ENCODE measurements at places on chromosomes 2 and 18.

- DNase-seq = peak; percentile 86
These were observed 439.3 kb downstream of the TMX3 start for GRCh38 chr18:68275616-68276015.

GRCh38 chr2:17182399-17182798 is 335.8 kb downstream of the RAD51AP2 start:
- DNase-seq = no peak

GRCh38 chr2:29006092-29006979 is 25.2 kb downstream of the TOGARAM2 start:
- DNase-seq = peak; percentile 88

DNA sequence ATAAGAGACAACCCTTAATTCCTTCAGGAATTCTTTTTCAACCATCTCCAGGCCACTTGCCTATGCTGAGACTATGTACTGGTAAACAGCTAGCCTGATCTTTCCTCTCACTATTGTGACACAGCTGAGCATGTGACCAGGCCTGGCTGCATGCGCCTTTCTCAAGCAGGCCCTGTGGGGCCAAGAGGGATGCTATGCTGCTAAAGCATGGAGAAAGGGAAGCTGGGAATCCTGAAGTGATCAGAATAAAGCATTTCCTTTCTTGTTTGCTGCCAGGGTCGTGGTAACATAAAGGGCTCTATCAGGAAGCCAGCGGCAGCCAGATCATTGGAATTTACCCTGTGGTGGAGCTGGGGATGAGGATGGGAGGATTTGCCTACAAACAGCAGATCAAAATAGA is 29.8 kb upstream of the LCLAT1 start:
- DNase-seq = peak; percentile 42

GRCh38 chr2:120262761-120263428 is 10.2 kb downstream of the RALB start:
- DNase-seq = peak; percentile 78

- DNase-seq = no peak
These were observed 82.0 kb upstream of the PPM1B start for GRCh38 chr2:44086629-44087028.

DNA sequence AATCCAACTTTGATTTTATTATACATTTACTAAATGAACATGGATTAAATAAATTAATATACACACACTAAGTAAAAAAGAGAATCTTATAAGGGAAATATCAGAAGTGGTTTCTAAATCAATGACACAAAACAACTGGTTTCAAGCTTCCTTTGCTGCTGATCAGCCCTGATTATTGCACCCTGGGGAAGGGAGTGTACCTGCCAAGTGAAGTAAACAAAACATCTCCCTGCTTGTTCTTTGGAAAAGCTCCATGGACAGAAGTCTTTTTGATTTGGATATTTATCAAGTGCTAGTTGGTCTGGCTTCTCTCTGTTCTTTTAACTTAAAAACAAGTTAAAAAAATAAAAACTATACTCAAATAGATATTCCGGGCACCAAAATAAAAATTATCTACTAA is 190.1 kb downstream of the PDE11A start:
- DNase-seq = no peak

DNA sequence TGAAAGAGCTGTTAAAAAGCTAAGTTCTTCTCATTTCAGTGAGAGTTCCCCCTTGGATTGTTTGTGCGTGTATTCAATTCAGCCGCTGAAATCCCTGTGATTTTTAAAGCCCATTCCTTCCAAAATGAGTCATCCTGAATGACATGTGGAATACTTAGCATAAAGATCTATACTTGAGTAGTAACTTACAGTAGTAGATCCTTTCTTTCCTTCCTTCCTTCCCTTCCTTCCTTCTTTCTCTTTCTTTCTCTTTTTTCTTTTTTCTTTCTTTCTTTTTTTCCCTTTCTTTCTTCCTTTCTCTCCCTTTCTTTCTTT is 18.2 kb upstream of the SOX11 start:
- no peak for DNase-seq

GRCh38 chr2:218655751-218656150 is 3.7 kb downstream of the ZNF142 start:
- no peak for DNase-seq

DNA sequence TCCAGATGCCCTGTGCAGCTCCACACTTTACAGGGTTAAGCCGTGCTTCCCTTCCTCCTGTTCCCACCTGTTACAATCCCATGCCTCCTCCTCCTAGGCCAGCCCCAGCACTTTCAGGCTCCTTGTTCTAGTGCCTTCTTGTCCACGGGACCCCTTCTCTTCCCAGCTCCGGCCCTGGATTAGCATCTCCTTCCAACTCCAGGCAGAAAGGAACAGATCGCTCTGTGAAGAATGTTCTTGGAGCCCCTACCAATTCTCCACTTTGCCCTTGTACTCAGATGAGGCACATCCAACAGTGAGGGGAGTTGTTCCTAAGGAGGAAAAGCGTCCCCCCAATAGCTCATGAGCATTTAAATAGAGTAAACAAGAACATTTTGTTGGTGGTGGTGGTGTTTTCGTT is 72.7 kb downstream of the CABLES1 start:
- no peak for DNase-seq

DNA sequence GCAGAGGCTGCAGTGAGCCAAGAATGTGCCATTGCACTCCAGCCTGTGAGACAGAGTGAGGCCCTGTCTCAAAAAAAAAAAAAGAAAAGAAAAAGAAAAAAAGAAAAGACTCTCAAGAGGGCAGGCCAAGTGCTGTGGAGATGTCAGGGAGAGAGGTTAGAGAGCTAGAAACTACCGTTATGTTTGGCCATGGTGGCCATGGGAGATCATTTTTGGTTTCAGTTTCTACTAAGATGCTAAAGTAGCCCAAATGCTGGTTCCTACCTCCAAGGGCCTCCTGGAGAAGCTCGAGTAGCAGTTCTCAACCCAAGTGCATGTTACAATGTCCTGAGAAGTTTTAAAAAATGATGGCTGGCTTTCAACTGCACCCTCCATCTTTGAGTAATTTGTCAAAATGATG is 47.4 kb upstream of the TCF4 start:
- no peak for DNase-seq

GRCh38 chr18:39838831-39839230 is 2116.2 kb upstream of the PIK3C3 start:
- DNase-seq = no peak

DNA sequence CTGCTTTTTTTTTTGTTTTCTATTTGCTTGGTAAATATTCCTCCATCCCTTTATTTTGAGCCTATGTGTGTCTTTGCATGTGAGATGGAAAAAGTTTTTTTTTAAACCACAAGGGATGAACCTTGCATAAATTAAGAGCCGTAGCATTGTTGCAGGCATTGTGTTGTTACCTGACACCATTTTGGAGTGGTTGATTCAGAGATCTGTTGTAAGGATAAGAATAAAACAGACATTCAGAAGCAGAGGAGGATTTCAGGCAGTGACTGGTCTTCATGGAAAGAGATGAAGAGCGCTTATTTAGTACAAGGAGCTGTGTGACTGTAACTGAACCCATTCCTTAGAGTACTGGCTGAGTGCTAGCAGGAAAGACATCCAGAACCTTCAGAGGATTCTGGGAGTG is 101.2 kb downstream of the LTBP1 start:
- peak; percentile 34 for DNase-seq

DNA sequence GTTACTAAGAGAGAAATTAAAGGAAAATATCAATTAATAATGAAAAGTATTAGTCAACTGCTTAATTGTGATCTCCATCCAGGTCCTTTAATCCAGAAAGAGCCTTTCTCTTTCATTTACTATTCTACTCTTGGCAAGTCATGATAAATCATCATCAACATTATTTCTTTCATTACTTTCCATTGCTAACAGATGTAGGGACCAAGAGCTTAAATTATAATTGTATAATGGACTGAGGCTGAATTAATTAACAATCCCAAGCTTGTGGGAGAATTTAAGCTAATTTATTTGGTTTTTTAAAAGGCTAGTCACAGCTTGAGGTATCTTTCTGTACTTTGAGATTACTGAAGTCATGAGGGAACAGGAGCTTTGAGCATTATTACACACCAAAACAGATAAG is 223.9 kb downstream of the ERBB4 start:
- no peak for DNase-seq

- DNase-seq = no peak
These were observed 67.1 kb upstream of the EPAS1 start for GRCh38 chr2:46230115-46230571.

DNA sequence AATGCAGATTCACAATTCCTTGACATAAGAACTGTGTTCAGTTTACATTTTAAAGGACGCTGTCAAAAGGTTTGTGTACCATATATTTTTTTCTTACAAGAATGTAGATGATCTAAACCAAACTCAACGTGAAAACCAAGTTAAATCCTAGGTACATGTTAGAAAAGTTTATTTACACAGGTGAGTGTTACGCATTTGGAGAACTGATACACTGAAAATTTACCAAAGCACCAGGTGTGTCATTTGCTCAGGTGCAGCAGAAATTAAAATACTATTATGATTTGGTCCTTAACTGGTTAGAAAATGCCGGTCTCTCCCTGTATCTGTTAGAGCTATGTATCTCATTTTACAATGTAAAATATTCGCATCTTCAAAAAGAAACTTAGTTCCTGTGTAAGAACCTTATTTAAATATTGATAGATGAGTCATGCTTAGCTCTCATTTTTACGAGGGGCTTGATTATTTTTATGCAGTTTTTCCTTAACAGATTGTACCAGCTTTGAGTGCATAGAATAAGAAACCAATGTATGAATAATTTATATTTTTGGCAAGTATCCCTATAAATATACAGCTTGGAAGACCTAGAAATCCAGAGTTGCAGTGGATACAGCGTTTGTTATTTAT is 25.1 kb downstream of the MFF start:
- no peak for DNase-seq

DNA sequence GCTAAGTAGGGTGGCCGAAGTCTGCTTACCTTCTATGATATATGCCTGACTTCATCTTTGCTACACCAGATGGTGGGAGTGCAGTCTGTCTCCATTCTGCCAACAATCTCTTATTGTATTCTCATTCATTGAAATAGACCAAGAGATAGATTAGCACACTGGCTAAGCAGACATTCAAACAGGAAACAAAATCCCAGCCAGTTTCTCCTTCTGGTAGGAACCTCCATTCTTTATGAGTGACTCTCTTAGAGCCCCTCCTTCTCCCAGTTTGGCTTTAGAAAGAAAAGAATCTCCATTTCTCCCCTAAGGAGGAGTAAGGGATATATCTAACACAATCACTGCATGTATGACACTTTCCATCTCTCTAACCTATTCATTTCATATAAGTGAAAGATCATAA is 118.9 kb upstream of the COL5A2 start:
- DNase-seq = peak; percentile 8

DNA sequence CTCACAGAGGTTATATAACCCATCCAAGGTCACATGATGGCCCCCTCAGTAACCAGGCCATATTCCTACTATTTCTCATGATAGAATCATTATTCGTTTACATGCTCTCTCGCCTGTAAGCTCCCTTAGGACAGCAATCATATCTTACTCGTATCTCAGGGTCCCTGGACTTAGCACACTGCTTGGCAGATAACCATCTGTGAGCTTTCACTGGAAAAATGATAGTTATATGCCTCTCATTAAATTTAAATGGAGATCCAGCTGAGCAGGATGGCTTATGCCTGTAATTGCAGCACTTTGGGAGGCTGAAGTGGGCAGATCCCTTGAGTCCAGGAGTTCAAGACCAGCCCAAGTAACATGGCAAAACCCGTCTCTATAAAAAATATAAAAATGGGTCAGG is 21.9 kb downstream of the KIF3C start:
- no peak for DNase-seq

GRCh38 chr2:44745922-44746766 is 195.4 kb upstream of the SIX3 start:
- DNase-seq = no peak

GRCh38 chr2:207142461-207142860 is 23.3 kb downstream of the KLF7 start:
- peak; percentile 59 for DNase-seq

DNA sequence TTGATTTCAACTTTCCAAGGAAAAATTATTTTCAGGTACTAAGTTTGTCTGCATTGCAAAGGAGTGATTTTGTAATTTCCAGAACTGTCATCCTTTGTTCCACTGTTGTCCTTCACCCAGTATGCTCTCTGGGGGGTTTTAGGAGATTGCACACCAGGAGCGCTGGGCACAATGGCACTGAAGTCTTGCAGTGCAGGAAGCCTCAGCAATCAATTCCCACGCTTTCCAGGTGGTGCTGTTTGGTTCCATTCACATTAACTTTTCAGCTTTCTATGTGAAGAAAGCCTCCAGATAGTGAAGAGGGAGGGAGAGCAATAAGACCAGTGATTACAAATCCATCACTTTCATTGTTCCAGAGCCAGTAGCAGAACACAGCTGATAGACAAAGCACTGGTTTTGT is 344.0 kb upstream of the VWC2L start:
- no peak for DNase-seq

DNA sequence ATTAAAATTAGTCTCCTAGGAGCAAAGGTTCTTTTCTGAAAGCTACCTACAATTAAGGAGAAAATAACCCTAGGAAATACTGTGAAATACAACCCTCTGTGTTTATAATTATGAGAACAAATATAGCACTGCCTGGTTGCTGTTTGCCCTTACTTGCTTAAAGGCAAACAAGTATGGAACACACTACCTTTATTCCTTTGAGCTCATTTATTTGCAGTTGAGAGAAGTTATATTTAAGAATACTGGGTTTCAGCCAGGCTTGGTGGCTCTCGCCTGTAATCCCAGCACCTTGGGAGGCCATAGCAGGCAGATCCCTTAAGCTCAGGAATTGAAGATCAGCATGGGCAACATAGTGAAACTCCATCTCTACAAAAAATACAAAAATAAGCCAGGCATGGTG is 23.1 kb upstream of the IAH1 start:
- no peak for DNase-seq

GRCh38 chr18:55605733-55606338 is 17.8 kb upstream of the TCF4 start:
- DNase-seq = no peak

GRCh38 chr2:169047256-169048250 is 16.4 kb upstream of the ABCB11 start:
- no peak for DNase-seq

DNA sequence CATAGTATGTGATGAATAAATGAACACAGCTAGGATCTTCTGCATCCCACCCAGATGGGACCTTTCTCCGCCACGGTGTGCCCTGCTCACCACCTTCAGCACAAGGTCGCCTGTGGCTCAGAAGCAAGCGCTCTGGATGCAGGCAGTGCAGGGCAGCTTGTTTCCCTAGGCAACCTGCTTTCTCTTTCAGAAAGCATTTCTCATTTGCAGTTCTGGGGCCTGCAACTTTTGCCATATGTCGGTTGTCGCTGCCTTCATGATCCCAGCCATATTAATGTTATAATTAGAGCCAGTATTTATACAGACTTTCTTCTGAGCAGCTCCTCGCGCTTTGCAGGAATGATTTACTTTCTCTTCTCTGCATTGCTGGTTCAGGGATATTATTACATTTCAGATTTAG is 692.8 kb downstream of the RNF144A start:
- DNase-seq = no peak

DNA sequence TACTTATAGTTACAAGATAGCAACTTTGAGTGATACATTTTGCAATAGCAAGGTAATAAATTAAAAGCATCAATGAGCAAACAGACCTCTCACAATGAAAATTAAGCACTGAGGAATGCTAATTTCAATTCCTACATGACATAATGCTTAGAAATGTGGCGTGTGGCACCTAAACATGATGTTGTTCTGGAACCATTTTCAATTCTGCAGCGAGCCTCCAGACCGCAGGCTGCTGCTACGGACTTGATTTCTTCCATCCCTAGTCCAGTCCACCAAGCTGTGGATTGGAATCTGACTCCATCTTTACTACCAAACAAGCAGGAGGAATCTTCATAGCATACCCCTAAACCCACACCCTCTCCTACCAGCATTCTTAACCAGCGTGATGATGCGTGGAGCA is 58.7 kb upstream of the ZNF397 start:
- DNase-seq = no peak

- DNase-seq = no peak
These were observed 118.3 kb downstream of the CAPN13 start for GRCh38 chr2:30688956-30689401.

All from amniotic epithelial cell (primary cell).